Fibroblast of mammary gland (primary cell): ENCODE measurements at places on chromosomes 3 and 15.

GRCh38 chr3:40024526-40024925 is 215.1 kb downstream of the MYRIP start:
- no peak for DNase-seq

- DNase-seq = peak; percentile 85
These were observed 69.3 kb downstream of the TBC1D2B start for GRCh38 chr15:78007964-78008886.

- peak; percentile 92 for DNase-seq
These were observed 29.4 kb downstream of the LYSMD4 start for GRCh38 chr15:99703603-99704443.

- no peak for DNase-seq
These were observed 83.8 kb upstream of the SLC6A6 start for GRCh38 chr3:14318646-14319045.

DNA sequence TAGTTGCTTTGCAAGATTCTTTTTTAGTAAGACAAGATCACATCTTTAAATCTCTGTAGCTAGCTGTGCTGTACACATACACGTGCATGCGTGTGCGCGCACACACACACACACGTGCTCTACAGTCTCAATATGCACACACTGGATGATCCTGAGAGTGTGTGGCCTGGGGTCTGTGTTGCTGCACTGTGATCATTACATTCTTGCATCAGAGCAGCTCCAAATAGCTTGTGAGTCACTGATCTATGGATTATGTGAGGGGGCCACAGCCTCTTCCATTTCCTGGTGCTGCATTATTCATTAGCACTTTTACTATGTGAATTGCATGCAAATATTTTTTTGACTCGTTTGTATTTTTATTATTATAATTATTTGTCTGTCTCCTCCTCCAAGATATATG is 34.6 kb downstream of the MCTP2 start:
- peak; percentile 10 for DNase-seq

GRCh38 chr15:90141646-90142045 is 39.4 kb upstream of the IDH2 start:
- DNase-seq = peak; percentile 22

GRCh38 chr3:5194341-5194740 is 6.8 kb downstream of the EDEM1 start:
- no peak for DNase-seq

- peak; percentile 53 for DNase-seq
These were observed 32.4 kb downstream of the ACAN start for GRCh38 chr15:88835646-88836045.
